ENCODE measurements at places on chromosomes 2 and 18. TPM values are rescaled to one million over a fixed set of nuclear protein-coding genes. Genes with fewer than 3 reads are reported as not detected.

The LONRF2 gene
- total RNA-seq, result 0.08 TPM

The PLCD4 gene
- total RNA-seq, result 0.54 TPM

The HOXD10 gene
- total RNA-seq, result not detected

The ERBB4 gene
- total RNA-seq, result not detected

The EPB41L3 gene
- 3.4 TPM for total RNA-seq

The CAPN10 gene
- total RNA-seq, result 74.2 TPM

The AGXT gene
- not detected for total RNA-seq

The POU3F3 gene
- not detected for total RNA-seq

The KDSR gene
- total RNA-seq, result 50.1 TPM

The EIF2AK3 gene
- total RNA-seq, result 18.4 TPM

The IL18R1 gene
- 40.3 TPM for total RNA-seq
